ENCODE measurements at places on chromosomes 5 and 9. TPM values are rescaled to one million over a fixed set of nuclear protein-coding genes. Genes with fewer than 3 reads are reported as not detected.
A peak's percentile ranks its signal among the peaks of the same experiment; 100 is the strongest.

DNA sequence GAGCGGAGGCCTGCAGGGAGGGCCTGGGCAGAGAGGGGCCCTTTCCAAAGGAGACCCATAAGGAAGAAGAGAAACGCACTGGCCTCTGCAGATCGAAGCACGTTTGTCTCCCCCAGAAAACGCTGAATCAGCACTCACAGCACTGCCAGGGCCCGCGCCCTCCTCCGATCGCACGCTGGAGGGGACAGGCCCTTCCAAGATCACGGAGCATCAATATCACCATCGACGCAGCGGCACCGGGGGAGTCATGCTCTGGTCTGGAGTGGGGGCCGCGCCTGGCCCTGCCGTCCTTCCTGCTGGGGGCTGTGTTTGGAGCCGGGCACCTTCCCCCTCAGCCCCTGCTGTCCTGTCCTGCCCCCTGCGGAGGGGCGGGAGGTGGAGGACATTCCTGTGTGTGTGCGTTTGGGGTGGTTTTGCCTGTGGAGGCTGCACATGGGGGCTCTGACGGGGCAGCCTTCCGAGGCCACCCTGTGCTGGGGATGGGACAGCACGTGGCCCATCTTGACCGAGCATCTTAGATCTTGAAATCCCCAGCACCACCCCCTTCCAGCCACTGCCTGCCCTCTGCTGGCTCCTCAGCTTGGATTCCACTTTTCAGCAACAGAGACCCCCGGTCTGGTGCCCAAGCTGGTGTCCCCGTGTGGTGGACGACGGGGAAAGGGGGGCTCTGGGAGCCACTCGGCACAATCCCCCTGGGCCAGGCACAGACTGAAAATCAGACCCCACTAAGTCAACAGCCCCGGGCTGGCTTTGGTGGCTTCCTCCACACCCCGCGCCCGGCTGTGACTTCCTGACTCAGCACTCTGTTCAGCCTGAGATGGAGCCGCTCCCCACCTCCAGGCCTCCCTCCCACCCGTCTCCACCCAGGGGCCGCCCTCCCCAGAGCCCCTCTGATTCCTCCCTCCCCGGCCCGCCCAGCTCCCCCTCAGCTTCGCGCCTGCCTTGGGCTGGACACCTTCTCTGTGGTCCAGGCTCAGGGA, 8.3 kb downstream of the TMEM250 start:
- no peak for DNase-seq

DNA sequence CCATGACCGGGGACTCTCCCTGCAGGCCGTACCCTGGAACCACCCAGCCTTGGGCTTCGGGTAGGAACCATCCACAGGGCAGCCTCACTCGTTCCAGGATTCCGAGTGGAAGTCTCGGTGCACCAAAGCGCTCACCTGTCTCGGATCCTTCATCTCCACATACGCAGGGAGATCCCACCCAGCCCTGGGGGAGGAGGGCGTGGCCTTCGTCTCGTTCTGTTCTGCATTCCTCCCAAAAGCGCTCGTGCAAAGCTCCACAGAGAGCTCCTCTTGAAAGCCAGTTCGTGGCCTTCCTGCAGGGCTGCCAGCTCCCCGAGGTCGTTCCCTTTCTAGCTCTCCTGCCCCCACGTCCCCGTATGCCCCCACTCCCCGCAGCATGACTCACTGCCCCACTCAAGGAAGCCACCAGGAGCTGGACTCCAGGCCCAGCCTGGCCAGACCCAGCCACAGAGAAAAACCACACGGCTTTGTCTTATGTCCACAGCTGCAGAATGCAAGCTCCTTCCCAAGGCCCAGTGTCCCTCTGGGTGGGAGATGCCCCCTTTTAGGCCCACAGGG, 65.0 kb upstream of the SARDH start:
- no peak for DNase-seq

DNA sequence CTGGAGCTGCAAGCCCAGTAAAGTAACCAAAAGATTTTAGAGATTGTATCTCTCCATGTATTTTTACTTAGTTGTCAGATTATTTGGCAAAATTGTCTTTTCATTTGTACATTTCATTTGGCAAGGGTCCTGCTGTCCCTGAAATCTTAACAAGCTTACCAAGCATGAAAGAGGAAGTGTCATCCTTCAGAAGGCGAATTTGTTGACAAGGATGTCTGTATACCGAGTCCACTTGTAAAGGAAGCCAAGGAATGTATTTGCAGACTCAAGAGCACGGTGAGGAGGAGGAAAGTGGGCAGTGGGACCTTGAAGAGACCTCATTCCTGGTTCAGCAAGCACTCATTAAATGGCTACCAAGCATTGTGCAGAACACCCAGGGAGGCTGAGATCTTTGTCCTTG, 7.5 kb upstream of the OTULINL start:
- no peak for DNase-seq

- DNase-seq = peak; percentile 89
Observed at GRCh38 chr5:174910245-174910737, 185.9 kb downstream of the MSX2 start.

GRCh38 chr5:180820788-180821321, 18.2 kb upstream of the MGAT1 start:
- no peak for DNase-seq

- DNase-seq = no peak
Observed at GRCh38 chr5:38240212-38240611, 18.1 kb upstream of the EGFLAM start.

DNA sequence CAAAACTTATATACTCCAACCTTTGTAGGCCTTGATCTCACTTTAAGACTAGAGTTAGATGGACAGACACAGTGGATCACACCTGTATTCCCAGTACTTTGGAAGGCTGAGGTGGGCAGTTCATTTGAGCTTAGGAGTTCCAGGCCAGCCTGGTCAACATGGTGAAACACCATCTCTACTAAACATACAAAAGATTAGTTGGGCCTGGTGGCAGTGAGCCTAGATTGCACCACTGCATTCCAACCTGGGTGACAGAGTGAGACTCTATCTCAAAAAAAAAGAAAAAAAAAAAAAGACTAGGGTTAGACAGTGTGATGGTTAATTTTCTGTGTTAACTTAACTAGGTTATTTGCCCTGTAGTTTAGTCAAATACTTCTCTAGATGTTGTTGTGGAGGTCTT, 74.1 kb downstream of the CFAP95 start:
- no peak for DNase-seq

- no peak for DNase-seq
Observed at GRCh38 chr9:93020151-93020550, 38.4 kb upstream of the SUSD3 start.

GRCh38 chr5:177500685-177501522, 3.5 kb upstream of the PDLIM7 start:
- peak; percentile 98 for DNase-seq

GRCh38 chr9:11088821-11089374, 476.1 kb upstream of the PTPRD start:
- no peak for DNase-seq

GRCh38 chr5:61123145-61123544, 39.1 kb downstream of the SMIM15 start:
- no peak for DNase-seq

GRCh38 chr9:119556129-119556875, 187.1 kb upstream of the BRINP1 start:
- peak; percentile 88 for DNase-seq

DNA sequence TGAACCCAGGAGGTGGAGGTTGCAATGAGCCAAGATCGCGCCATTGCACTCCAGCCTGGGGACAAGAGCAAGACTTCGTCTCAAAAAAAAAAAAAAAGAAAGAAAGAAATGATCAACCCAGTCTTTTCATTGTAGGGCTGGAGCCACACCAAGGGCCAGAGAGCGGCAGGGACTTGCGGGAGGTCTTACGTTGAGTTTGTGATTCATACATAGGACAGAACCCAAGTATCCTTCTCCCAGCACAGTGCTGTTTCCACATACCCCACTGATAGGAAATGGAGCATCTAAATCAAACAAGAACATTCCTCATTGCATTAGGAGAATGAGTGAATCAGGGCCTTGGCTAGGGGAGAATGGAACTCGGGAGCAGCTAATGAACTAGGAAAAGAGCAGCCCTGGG, 3.5 kb upstream of the TNIP1 start:
- DNase-seq = no peak

GRCh38 chr5:137344021-137344420, 155.1 kb downstream of the SPOCK1 start:
- no peak for DNase-seq

DNA sequence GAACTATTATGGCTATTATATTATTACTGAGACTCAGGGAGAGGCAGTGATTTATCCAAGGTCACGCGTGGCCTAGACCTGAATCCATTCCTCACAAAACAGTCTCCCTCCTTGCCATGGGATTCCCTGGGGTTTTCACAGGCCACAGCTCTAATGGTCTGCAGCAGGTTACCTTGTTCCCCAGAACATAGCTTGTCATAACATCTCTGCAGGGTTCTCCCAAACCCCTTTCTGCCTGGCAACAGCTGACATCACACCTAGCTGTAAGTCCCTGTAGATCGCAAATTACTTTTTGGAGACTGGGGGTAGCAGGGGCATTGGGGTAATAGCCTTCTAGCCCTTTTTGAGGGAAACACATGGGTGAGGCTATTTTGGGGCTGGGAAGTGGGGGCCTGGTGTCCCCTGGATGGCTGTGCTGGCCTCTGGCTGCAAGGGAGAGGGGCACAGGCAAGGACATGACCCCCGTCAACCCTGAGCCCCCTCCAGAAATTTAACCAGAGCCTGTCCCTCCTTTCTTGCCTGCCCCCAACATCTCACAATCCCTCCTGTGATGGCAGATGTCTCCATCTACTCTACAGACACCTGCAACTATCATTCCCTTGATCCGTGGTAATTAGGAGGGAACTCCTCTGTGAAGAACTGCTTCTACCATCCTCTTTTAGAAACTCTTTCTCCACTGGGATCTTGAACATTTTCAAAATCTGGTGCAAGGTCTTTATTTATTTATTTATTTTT, 1.3 kb downstream of the CD74 start:
- no peak for DNase-seq

- DNase-seq = no peak
Observed at GRCh38 chr5:137022043-137022442, 477.1 kb downstream of the SPOCK1 start.

DNA sequence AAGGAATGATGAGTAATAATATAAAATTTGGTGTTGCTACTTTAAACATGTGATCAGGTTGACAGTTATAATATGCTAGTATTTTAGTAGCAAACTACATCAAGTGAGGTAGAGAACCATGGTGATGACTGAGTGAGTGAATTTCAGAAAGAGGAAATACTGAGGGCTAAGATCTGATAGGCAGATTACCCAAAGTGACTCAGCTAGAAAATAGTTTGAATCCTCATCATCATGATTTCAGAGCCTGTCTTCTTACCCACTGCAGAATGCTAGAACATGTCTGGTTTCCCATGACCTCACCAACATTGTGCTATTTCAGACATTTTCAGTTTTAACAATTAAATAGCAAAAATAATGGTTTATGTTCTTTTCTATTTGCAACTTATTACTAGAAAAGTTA, 602.1 kb downstream of the TAF11L14 start:
- no peak for DNase-seq

The CATSPER3 gene
- total RNA-seq = 0.44 TPM

The CCL27 gene
- total RNA-seq = 1.0 TPM

The CBY3 gene
- 0.37 TPM for total RNA-seq

The TICAM2 gene
- total RNA-seq = 1.0 TPM

The MYOT gene
- not detected for total RNA-seq

The GABRA6 gene
- not detected for total RNA-seq

The RNF44 gene
- total RNA-seq = 233 TPM

The CER1 gene
- total RNA-seq = 4.1 TPM

The FCHSD1 gene
- total RNA-seq = 43.6 TPM

The ANKRD33B gene
- total RNA-seq = 5.9 TPM

The MYMK gene
- 0.34 TPM for total RNA-seq

The NSG2 gene
- total RNA-seq = not detected
